ENCODE measurements at places on chromosomes 4 and X.

DNA sequence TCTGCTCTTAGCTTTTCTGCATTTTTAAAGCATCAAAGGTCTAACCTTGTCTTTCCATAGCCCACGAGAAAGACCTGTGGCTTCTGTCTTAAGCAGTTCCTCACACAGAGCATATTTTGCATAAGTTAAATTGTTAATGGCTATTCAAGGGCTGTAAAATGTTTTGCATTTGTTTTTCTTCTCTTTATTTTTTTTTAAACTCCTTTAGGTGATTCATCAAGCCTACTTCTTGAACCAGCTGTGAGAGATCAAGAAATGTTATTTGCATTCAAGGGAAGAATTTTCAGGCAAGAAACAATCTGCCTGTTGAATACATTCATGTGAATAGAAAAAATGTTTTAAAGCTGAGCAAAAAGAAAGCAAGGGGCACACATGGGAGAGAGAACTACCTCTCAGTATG is 423.8 kb upstream of the FRG1 start:
- DNase-seq, result no peak

DNA sequence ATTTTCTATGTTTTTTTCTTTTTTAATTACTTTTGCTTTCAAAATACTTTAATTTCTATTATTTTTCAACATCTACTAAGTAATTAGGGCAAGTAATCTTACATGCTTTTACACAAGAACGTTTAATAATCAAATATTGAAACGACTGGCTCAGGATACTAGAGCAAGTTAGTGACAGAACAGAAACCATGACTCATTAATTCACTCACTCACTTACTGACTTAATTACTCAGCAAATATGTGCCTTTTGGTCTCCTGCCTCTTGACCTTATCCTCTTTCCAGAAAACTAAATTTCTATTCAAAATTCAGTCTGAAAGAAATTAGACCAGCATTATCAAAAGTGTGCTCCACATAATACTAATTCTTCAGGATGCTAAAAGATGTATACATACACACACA is 314.9 kb upstream of the TEX13C start:
- DNase-seq, result no peak

DNA sequence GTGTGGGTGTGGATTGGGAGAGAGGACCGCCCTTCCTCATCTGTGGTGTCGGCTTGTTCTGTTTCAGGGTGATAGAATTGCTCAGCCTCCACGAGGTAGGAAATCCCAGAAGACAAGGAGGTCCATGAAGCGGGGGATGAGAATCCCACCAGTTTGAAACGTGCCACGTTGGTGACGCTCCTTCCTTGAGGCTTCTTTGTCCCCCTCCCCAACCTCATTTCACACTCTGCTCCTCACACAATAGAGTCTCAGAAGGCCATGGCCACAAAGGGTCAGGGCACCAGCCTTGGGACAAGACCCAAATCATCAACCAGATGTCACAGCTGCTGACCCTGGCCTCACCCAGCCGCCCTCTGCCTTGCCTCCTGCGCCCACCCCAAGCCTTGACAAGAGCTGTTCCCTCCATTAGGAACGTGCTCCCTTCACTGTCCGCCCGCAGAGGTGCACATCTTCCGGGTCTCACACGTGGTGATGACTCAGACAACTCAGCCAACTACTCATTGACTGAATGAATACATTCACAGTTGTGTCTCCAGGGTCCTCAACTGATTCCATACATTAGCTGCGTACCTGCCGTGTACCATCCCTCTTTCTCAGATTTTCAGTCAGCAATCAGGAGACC is 18.3 kb downstream of the BLOC1S4 start:
- no peak for DNase-seq

DNA sequence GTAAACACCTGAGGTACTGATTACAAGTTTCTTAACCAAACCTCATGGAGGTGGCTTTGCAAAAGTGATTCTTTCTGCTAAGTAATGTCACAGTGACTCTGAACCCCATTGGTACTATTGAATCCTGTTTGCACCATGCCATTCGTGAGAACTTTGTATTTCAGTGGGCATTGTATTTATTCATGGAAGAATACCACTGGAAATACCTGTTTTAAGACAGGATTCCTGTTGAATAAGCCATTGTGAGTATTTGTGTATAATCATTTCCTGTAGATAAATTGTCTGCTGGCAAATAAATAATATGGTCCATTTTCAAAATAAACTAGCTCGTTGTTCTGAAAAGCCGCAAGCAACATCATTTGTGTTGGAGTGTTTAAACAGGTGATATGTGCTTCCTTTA is 136.4 kb upstream of the GUCY1A1 start:
- DNase-seq, result no peak

GRCh38 chrX:47360423-47361179 is 9.8 kb upstream of the ZNF157 start:
- no peak for DNase-seq
